ENCODE measurements at places on chromosomes 12 and 14.

GRCh38 chr12:86256163-86256562 is at the start of gene MGAT4C:
Gene MGAT4C, minus strand, starts transcription at chr12:86256391.
- no peak for DNase-seq

DNA sequence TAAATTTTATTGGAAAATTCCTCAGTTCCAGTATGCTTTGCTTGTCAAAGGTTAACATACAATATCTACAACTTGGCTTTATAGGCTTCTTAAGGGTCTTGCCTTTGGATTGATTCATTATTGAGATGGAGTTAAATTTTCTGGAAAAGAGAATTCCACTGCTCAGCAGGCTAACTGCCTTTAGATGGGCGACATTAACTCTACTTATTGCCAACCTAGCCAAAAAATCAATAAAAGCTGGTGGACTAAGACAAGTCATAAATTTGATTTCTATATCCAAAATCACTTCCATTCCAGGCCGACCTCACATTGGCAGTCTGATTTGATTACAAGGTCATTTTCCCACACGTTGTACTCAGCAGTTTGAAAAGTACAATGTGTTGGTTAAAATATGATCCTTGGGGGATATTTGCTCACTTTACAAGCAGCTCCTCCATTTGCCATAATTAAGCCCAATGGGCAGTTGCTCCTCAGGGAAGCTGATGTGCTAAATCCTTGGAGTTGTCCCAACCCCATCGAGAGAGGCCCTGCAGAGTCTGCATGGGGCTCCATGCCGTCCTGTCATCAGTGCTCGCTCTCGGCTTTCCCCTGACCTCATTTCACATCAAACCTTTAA is 36.1 kb upstream of the CRY1 start:
- no peak for DNase-seq

- no peak for DNase-seq
These were observed 49.5 kb upstream of the GNPNAT1 start for GRCh38 chr14:52840877-52841276.

- no peak for DNase-seq
These were observed 260.6 kb upstream of the GARIN6 start for GRCh38 chr12:99386907-99387306.

DNA sequence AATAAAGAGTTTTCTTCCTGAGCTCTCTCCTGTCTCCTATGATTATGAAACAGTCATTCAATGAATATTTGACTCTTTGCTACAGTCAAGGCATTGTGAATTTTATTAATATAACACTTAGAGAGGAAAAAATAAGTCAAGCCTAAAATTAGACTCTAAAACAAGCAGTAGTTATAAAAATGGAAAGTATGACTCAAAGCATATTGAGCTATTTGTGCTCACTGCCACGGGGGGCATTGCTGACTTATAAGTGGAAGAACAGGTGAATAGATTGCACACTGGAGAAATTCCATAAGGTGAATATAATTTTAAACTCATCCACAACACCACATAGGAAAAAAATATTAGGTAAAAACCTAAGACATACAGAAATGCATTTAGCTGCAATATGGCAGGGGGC is 87.7 kb upstream of the CCDC196 start:
- DNase-seq = no peak

- DNase-seq = peak; percentile 25
These were observed 158.0 kb downstream of the EGLN3 start for GRCh38 chr14:33792720-33793368.

DNA sequence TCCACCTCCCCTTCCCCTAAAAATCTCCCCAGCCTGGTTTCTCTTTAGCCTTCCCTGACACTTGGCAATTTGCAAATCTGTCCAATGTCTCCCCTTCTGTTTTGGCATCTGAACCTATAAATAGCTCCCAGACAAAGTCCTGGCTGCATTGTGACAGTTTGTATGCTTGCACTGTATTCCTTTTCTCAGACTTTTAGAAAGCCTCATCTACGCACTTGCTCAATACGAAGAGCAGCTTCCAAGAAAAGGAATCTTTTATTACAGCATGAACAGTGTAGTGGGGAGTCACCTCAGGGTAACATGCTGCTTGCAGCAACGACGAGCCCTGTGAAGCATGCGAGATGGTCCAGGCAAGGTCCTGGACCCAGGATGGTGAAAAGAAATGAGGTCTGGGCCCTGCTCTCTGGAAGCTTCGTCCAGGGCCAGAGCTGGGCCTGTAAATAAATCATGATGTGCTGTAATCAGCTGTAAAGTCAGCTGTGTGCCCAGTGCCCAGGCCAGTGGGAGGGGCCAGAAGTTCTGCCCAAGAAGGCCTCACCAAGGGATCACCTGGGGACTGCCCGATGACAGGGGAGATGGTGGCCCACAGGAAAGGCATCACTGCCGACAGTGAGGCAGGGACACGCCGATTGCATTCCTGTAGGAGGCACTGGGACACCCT is 88.3 kb downstream of the RIN3 start:
- no peak for DNase-seq

DNA sequence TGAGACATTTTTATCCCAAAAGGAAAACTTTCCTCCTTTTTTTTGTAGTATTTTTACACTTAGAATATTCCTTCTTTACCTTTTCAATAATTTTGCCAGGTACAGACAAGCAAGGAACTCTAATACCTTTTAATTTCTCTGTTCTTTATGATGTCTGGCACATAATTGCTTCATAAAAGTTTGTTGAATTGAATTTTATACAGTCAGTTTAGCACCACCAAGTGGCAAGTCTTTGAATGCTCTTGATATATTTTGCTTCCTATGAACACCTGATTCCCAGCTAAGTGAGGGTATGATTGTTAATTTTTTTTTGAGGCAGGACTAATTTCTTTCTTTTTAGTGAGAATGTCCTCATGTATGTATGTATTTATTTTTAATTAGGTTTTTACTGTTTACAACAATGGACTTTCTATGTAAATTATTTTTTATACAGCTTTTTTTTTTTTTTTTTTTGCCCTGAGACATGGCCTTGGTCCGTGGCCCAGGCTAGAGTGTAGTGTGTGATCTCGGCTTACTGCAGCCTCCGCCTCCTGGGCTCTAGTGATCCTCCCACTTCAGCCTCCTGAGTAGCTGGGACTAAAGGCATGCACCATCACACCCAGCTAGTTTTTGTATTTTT is 6.9 kb downstream of the TBC1D15 start:
- no peak for DNase-seq

GRCh38 chr14:63766611-63767010 is 38.7 kb upstream of the SGPP1 start:
- DNase-seq = no peak

- DNase-seq = no peak
These were observed 36.7 kb downstream of the LRRIQ1 start for GRCh38 chr12:85072826-85073225.

- no peak for DNase-seq
These were observed 72.9 kb upstream of the SRSF5 start for GRCh38 chr14:69693801-69694729.

- no peak for DNase-seq
These were observed 19.9 kb downstream of the CCND2 start for GRCh38 chr12:4293299-4293965.

- no peak for DNase-seq
These were observed 151.6 kb downstream of the SYT1 start for GRCh38 chr12:79016181-79016580.

DNA sequence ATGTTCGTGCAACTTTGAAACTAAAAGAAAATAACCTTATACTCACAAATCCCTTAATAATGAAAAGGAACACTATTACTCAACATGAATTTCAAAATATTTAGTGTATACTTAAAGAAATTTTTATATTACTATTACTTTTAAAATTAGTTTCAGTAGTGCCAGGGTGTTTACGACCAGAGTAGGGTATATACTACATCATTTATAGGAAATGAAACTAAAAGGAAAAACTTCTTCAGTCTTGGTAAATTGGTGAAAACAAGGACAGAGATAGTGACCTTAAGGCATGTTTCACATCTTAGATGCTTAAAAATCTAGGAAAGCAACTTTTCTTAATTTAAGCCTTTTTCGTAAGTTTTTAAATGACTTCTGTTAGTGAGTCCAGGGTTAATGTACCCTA is 4.5 kb downstream of the USP15 start:
- DNase-seq = no peak

DNA sequence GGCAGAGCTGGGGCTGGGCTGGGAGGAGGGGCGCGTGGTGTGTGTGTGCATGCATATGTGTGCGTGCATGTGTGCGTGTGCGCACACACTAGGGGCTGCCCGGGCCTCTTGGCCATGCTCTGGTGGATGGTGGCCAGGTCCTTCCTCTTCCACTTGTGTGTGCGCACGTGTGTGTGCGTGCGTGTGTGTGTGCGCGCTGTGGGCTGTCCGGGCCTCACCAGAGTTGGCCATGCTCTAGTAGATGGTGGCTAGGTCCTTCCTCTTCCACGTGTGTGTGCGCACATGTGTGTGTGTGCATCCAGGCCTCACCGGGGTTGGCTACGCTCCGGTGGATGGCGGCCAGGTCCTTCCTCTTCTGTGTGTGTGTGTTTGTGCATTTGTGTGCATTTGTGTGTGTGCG is 24.7 kb downstream of the FOXN4 start:
- DNase-seq = no peak

GRCh38 chr14:88493392-88494185 is 61.2 kb downstream of the PTPN21 start:
- no peak for DNase-seq

DNA sequence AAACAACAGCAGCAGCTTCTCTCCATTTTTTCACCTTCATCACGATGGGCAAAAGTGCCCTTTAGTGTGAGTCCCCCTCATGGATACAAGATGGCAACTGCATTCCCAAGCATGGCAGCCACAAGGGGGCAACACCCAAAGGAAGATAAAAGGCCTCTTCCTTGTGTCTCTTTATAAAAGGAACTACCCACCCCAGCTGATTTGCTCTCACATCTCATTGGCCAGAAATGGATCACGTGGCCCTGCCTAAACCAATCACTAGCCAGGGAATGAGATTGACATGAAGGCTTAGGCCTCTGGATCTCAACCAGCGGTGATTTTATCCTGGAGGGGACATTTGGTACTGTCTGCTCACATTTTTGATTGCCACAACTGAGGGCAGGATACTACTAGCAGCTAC is 21.9 kb upstream of the IFT81 start:
- DNase-seq = no peak

GRCh38 chr12:94062194-94062593 is 86.2 kb upstream of the PLXNC1 start:
- no peak for DNase-seq

- DNase-seq = no peak
These were observed 3.0 kb upstream of the PLXNC1 start for GRCh38 chr12:94145191-94145983.

DNA sequence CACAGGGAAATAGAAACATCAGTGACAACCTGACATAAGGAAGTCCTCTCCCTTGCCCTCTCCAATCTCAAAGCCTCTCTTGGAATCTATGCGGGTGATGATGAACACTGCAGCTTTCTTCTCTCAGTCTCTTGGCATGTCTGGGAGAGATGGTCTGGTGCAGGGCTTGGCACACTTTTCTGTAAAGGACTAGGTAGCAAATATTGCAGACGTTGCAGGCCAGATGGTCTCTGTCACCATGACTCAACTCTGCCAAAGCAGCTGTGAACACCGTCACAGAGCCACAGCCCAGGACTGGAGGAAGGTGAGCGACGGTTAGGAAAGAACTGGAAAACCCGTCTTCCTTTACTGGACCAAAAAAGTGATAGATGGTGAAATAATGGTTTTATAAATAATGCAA is 591.0 kb upstream of the TMEM132C start:
- no peak for DNase-seq

- DNase-seq = no peak
These were observed 96.9 kb upstream of the PMCH start for GRCh38 chr12:102294568-102294967.

GRCh38 chr12:40976546-40976945 is 211.6 kb upstream of the PDZRN4 start:
- DNase-seq = no peak

GRCh38 chr14:94390372-94391086 is 2.1 kb upstream of the SERPINA1 start:
- no peak for DNase-seq

GRCh38 chr12:62660756-62661155 is 194.1 kb downstream of the MON2 start:
- DNase-seq = no peak

GRCh38 chr12:104653730-104654664 is 197.2 kb downstream of the CHST11 start:
- DNase-seq = no peak

- peak; percentile 28 for DNase-seq
These were observed 56.0 kb downstream of the PLEKHG3 start for GRCh38 chr14:64760146-64760755.

DNA sequence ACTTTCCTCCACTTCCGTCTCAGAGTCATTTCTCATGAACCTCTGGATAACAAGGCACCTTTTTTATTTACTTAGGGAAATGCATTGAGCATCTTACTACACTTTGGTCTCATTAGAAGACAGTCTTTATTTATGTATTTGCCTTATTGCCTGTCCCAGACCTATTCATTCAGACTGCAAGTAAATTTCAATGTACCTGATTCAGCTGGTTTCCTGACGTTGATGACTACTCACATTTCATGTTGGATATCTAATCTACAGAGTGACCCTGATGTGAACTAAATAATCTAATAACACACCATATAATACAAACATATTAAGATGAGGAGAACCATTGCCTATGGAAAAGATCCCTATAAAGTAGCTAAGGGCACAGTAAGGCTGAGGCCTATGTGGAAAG is 267.7 kb downstream of the SLC6A15 start:
- DNase-seq = no peak

- DNase-seq = no peak
These were observed 160.8 kb upstream of the TMPO start for GRCh38 chr12:98354520-98355035.

- DNase-seq = no peak
These were observed 19.3 kb downstream of the CPM start for GRCh38 chr12:68913682-68914081.

- DNase-seq = no peak
These were observed 96.3 kb downstream of the C12orf75 start for GRCh38 chr12:105426766-105427165.

DNA sequence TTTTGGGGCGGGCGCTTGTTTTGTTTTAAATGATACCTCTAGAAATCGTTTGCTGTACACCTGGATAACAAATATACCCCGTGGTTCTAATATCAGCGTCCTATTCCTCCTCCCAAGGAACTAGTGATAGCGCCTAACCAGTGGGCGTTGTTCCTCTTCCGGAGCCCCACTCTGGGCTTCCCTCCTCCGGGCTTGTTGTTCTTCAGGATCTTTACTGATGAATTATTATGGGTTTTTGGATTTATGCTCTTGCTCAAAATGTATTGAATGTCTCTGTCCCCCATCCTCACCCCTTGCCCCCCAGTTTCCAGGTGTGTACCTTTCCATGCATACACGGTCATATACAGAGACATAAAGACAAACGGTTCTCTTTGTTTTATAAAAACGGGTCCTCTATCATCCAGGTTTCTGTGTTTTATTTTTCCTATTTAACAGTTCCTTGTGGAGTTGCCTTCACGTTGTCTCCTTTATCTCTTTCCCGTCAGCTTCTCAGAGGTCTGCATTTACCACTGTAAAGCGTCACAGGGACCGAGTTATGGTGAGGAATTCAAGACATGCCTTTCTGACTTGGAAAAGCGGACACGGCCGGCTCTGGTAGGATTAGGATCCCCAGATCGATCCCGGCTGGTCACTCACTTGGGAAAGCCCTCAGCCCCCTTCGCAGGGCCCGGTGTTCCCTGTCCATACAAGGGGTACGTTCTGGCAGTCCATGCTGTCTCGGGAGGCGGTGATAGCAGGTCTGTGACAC is 655 bp upstream of the PLEKHG3 start:
- DNase-seq = no peak

Data from Panc1 (cell line).